ENCODE measurements at places on chromosomes 5 and 9. TPM values are rescaled to one million over a fixed set of nuclear protein-coding genes. Genes with fewer than 3 reads are reported as not detected.

- no peak for DNase-seq
Observed at GRCh38 chr5:133387621-133388020, 224.7 kb downstream of the FSTL4 start.

DNA sequence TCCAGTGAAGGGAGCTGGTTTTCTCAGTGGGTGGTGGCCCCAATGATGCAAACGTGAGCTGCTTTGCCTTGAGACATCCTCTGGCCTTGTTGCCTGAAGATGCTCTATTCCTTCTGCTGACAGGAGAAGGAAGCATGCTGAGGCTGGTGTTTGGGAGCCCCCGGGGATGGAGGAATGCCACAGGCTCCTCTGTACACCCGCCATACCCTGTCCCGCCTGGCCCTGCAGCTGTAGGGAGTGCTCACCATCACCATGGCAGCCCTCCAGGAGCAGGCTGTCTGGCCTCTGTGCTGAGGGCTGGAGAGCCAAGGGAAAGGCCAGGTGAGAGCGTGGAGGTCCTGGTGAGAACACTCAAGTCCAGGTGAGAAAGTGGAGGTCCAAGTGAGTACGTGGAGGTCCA, 134.4 kb downstream of the MRPL36 start:
- DNase-seq, result no peak

- no peak for DNase-seq
Observed at GRCh38 chr5:32503261-32503660, 58.7 kb upstream of the ZFR start.

GRCh38 chr9:686321-686813, 155.1 kb upstream of the DMRT1 start:
- no peak for DNase-seq

Gene NOP16
- total RNA-seq, result 84.5 TPM

Gene FOXE1
- 9.1 TPM for total RNA-seq
